ENCODE measurements at places on chromosomes 6 and 20.

DNA sequence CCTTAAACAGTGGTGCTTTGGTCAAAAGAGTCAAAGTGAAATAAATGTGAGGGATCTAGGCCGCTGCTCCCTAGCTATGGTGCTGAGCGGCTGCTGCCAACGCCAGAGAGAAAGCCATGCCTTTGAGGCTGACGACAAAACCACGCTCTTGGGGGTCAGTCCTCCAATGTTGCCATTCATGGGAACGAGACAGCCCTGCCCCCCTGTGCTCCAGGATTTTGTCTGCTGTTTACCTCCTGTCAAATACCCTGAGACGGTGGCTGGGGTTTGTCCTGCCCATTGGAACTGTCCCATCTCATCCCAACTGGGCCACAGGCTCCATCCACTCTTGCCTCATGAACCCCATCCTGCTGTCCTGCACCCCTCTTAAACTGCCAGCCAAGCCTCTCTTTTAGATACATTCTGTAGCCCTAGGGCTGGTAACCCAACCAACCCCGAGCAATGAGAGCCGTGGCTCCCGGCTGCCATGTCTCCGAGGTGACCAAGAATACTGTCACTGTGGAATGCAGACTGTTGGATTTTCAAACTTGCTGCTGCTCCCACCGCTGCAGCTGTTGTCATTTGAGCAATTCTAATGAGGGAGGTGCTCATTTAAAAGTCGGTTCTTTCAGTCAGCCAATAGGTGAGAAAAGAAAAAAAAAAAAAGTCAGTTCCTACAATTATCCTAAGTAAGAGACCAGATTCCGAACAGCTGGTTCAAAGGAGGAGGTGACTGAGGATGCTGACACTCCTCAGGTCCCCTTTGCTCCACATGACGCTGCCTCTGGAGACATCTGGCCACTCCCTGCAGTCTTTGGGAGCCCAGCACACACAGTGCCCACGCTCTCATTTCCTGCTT is 73.1 kb upstream of the QKI start:
- DNase-seq, result no peak

GRCh38 chr20:39623584-39624234 is 661.6 kb downstream of the DHX35 start:
- DNase-seq, result no peak

GRCh38 chr6:44072959-44073611 is 54.2 kb downstream of the MRPL14 start:
- DNase-seq, result peak; percentile 47

DNA sequence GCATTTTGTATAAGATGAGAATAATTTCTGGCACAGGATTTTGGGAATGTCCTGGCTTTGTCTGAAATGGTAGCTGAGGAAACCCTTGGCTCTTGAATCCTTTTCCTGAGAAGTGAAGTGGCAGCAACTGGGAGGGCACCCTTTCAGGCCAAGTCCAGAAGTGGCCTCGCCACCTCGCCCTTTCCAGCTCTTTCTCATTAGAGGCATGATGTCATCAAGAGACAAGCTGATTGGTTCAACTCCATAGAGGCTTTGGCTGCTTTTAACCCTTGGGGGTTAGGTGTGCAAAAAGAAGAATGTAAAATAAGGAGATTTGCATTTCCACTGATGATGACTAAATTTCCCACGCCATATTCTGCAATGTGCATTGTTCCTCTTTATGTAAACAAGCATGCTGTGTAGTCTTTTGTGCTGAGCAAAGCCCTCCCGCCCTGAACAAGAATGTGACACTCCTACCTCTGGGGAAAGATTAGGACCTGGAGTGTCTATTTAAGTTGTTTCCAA is 116.5 kb downstream of the TCP11 start:
- DNase-seq, result no peak

DNA sequence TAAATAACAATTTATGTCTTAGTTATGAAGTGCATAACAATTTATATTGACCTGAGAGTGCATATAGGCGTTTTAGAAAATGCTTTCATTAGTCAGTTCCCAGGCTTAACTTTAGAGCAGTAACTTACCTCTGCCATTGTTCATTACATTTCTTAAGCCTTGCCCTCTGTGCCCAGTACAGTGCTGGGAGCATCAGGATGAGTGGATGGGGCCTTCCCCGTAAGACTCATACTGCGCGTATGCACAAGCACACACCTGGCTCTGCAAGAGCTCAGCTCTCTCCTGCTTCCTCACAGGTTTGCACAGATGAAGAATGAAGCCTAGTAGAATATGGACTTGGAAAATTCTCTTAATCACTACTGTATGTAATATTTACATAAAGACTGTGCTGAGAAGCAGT is 125.0 kb downstream of the MAP3K4 start:
- DNase-seq, result no peak

GRCh38 chr20:19473216-19473921 is 260.9 kb downstream of the SLC24A3 start:
- no peak for DNase-seq

DNA sequence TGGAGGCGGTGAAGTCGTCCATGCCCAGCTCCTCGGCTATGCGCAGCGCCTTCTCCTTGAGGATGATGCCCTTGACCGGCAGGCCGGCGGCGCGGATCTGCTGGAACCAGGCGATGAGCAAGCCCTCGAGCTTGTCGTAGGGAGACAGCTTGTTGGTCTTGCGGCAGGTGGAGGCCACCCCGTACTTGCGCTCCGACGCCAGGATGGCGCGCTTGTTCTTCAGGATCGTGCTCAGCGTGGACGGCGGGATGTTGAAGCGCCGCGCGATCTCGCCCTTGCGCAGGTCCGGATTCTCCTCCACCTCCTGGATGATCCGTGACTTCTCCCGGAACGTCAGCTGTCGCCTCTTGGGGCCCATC is 435 bp downstream of the CENPB start:
- DNase-seq, result no peak

- no peak for DNase-seq
Observed at GRCh38 chr6:18792866-18793265, 405.7 kb downstream of the RNF144B start.

GRCh38 chr6:40803897-40804702 is 216.9 kb upstream of the LRFN2 start:
- DNase-seq, result no peak

DNA sequence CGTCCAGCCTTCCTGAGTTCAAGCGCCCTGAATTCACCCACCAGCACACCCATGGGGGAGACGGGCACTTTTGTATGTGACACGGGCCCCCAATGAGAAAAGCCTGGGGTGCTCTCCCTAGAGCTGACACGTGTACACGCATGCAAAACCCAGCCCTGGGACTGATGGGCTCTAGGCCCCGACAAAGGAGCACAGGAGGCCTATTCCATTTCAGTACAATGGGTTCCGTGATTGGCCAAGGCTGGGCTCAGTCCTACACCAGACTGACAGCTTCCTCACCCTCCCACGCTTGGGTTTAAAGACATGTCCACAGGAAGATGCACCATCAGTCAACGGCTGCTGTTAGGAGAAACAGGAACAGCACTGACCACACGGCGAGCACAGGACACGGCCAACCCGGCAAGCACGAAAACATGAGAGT is 8.8 kb downstream of the ZBTB46 start:
- DNase-seq, result no peak

GRCh38 chr6:63319939-63320338 is at the start of gene LGSN:
LGSN (minus strand) TSS chr6:63319983; CDS start chr6:63319943, 40 bp downstream.
- no peak for DNase-seq

DNA sequence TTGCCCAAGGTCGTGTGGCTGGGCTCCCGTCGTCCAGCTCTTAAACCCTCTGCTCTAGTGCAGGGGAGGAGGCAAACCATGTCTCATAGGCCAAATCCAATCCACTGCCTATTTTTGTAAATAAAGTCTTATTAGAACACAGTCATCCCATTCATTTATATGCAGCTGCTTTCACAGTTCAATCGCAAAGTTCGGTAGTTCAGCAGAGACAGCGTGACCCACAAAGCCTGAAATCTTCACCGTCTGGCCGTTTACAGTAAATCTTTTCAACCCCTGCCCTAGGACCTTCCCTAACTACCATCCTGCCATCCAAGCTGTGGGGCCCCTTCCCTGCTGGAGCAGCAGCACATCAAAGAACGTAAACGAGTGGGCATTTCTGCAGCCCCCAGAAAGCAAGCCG is 65.9 kb downstream of the EYA2 start:
- DNase-seq, result no peak

DNA sequence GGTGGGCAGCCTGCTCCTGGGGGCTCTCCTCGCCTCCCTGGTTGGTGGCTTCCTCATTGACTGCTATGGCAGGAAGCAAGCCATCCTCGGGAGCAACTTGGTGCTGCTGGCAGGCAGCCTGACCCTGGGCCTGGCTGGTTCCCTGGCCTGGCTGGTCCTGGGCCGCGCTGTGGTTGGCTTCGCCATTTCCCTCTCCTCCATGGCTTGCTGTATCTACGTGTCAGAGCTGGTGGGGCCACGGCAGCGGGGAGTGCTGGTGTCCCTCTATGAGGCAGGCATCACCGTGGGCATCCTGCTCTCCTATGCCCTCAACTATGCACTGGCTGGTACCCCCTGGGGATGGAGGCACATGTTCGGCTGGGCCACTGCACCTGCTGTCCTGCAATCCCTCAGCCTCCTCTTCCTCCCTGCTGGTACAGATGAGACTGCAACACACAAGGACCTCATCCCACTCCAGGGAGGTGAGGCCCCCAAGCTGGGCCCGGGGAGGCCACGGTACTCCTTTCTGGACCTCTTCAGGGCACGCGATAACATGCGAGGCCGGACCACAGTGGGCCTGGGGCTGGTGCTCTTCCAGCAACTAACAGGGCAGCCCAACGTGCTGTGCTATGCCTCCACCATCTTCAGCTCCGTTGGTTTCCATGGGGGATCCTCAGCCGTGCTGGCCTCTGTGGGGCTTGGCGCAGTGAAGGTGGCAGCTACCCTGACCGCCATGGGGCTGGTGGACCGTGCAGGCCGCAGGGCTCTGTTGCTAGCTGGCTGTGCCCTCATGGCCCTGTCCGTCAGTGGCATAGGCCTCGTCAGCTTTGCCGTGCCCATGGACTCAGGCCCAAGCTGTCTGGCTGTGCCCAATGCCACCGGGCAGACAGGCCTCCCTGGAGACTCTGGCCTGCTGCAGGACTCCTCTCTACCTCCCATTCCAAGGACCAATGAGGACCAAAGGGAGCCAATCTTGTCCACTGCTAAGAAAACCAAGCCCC is 16.0 kb downstream of the SLC2A10 start:
- no peak for DNase-seq

DNA sequence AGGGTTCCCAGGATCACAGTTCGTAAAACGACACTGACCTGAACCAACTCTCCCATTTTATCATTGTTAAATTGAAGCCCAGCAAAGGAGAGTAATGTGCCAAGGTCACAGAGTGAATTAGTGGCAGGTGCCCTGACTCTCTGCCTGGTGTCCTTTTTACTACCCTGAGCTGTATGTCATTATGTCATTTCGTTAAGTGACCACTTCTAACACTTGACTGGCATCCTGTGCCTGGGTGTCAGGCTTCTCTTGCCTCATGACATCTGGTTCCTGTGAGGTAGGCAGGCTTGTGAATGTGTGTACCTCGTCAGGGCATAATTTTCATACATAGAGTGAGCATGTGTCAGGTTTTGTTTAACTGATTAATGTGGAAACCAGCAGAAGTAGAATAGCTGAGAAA is 48.6 kb downstream of the RALY start:
- DNase-seq, result no peak

- DNase-seq, result no peak
Observed at GRCh38 chr6:132733283-132733682, 19.4 kb upstream of the VNN1 start.

- no peak for DNase-seq
Observed at GRCh38 chr20:18738055-18738454, 75.5 kb upstream of the SCP2D1 start.

GRCh38 chr6:35368038-35368887 is 25.9 kb downstream of the PPARD start:
- no peak for DNase-seq

DNA sequence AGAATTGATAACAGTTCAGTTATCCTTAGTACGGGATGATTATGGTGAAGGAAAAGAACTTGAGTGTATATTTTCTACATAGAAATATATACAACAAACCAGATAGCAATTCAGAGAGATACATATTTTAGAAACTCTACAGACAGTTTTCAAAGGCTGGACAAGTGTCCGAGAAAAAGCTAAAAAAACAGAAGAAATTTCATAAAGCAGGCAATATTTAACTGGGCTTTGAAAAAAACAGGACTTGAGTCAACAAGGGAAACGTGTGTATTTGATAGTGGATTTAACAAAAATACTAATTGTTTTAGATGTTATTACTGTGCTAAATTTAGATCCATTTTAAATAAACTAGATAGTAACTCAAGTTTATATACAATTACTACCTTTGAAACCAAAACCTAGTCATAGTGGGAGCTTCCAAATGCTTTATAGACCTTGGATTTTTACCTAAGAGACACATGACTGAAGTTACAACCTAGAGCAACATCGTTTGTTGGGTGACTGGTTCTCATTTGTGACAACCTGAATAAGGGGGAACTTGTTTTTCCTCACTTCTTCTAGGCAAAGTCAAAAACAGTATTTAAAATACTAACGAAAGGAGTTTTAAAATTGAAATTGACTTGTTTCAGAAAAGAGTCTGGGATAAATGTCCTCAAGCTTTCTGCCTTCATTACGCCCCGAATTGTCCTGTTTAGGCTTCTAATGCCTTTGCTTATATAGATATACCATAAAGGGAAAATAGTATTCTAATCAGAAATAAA is 116.7 kb upstream of the PRSS16 start:
- DNase-seq, result no peak

DNA sequence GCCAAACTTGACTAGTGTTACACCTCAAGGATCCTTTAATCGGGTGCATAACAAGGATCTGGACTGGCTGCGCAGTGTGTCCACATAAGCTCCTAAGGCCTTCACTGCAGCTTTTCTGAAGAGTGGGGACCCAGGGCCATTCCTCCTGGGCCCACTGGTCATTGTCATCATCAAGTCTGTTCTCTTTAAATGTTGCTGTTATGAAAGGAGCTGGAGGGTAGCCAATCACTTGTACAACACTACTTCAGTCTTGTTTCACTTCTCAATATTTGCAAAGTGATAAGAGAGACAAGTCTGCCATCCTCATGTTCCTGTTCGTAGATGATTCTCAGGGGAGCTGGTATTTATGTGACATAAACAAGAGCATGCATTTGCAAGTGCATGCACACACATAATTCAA is 149.8 kb downstream of the SYNDIG1 start:
- no peak for DNase-seq

DNA sequence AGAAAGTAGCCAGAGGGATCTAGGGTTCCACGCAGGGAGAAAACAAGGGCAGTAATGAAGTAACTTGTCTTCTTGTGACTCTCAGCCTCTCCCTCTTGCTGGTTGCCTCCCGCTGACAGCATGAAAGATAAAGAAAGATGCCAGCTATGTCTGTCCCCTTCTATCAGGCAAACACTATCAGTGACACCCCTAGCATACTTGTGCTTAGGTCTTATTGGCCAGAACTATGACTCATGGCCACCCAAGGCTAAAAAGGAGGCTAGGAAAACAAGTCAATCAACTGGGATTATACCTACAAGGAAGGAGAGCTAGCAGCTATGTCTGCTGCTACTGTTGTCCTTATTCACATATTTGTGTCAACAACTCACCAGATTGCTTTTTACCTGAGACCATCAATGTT is 206.8 kb upstream of the SOX4 start:
- no peak for DNase-seq

GRCh38 chr20:38298768-38299288 is 5.1 kb upstream of the BPI start:
- DNase-seq, result no peak

All from stimulated activated CD8-positive, alpha-beta memory T cell treated with anti-CD3 and anti-CD28 coated beads, Interleukin-15, amount 100 ng/mL, for 24 hours (primary cell).